AG09309 (cell line): ENCODE measurements at places on chromosomes 16 and 17.

DNA sequence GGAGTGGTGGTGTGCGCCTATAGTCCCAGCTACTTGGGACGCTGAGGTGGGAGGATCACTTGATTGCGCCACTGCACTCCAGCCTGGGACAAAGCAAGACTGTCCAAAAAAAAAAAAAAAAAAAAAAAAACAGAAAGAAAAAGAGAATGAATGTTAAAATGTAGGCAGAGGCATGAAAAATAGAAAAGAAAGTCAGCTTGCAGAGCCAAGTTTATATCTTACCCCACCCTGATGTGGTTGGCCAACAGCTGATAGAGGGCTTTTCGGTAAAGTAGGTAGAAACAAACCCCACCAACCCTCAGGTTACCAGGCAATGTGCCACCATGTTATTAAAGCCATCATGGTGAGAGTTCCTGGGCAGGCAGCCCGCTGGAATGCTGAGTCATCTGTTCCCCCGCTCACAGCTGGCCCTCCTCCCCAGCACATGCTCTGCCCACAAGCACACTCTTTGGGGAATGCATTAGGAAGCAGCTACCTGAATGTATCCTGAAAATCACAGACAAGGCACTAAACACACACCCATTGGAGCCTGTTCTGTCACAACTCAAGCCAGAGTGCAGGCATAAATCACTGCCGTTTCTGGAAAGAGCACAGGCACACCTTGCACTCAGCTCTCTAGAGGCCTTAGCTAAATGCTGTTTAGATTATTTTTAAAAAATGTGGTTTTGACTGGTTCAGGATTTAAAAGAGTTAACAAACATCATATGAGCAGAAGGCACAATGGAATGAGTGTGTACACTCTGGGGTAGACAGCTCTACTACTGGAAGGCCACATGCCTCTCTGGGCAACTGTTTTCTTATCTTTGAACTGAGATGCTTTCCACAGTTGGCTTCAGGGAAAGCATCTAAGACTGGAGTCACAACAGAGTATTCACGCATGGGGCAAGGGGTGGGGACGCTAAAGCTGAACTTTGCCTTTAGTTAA, 128.5 kb downstream of the PARN start:
- DNase-seq, result peak; percentile 88

GRCh38 chr16:68348639-68349445, 38.0 kb downstream of the PRMT7 start:
- DNase-seq, result no peak

- DNase-seq, result no peak
These were observed 21.5 kb upstream of the RABEP1 start for GRCh38 chr17:5260542-5260941.

- DNase-seq, result no peak
These were observed at the start of gene CHST6 for GRCh38 chr16:75495076-75495674. Gene CHST6, minus strand, starts transcription at chr16:75495441. Its CDS starts 15,613 bp downstream, at chr16:75479828.

DNA sequence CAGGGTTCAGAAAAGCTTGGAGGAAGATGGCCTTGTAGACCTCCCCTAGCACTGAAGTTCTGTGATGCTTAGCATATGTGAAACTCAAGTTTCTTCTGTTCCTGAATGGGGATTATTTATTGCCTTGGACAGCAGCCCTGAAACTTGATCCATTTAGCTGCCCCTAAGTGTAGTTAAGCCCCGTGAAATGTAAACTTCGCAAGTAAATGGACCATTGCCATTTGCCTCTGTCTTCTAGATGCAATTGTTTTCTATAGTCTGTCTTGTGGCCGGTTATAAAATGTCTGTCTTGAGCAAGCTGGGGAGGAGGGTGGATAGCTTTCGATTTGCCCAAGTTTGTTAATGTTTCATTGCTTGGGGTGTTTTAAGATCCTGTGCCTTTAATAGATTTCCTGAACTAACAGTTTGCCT, 261.8 kb downstream of the CDH13 start:
- peak; percentile 58 for DNase-seq

DNA sequence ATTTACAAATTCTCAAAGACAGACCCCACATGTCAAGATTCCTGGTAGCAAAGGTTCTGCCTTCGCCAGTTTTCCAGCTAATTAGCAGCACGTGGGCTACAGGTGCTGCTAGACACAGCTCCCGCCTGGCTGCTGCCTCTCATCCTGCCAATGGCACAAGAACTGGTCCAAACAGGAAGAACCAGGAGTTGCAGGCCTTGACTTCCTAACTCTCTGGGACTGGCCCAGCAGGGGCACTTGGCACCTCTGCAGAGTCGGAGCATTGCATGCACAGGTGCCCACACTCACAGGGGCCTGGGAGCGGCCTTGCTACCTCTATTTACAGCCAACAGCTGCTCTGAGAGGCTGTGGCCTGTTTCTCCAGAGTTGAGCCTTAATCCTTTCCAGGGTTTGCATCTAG, 39.6 kb downstream of the TK2 start:
- DNase-seq, result no peak

DNA sequence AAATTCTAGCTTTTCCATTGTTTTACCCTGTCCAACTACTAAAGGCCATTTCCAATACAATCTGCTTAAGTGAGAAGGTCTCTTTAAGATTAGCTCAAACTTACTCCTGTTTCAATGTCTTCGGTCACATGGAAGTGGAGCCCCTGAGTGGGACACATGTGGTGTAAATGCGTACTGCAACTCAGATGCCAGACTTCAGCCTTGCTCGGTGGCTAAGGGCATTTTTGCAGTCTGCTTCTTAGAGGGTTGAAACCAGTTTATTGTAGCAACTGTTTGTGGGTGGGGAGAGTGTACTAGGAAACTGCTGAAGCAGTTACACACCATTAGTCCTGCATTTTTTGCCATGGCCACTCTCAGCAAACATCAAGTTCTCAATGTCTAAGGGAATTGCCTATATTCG, 140.6 kb downstream of the PARN start:
- DNase-seq, result no peak

DNA sequence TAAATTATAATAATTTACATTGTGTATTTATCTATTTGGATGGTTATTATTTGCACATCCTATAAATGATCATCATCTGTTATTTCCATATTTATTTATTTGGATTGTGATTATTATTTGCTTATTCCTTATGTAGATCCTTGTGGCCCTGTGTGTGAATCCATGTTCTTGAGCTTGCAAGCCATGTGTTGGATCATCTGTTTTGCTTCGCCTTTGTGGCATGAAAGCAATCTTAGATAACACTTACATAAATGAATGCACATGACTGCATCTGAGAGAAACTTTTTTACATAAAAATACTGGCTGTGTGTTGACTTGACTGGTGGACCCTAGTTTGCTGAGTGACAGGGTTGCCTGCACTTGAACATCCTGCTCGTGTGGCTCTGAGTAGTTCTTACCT, 1024.5 kb upstream of the RBFOX1 start:
- no peak for DNase-seq

- no peak for DNase-seq
These were observed 42.7 kb downstream of the TNRC6C start for GRCh38 chr17:78001182-78001581.
